Stimulated activated CD8-positive, alpha-beta memory T cell treated with anti-CD3 and anti-CD28 coated beads, Interleukin-15, amount 100 ng/mL, for 4 hours (primary cell): ENCODE measurements at places on chromosomes 5 and 9.

GRCh38 chr5:169048181-169049125 lies 252.5 kb downstream of the SLIT3 start:
- no peak for DNase-seq

GRCh38 chr5:514673-515072 lies 9.6 kb downstream of the SLC9A3 start:
- DNase-seq, result no peak

DNA sequence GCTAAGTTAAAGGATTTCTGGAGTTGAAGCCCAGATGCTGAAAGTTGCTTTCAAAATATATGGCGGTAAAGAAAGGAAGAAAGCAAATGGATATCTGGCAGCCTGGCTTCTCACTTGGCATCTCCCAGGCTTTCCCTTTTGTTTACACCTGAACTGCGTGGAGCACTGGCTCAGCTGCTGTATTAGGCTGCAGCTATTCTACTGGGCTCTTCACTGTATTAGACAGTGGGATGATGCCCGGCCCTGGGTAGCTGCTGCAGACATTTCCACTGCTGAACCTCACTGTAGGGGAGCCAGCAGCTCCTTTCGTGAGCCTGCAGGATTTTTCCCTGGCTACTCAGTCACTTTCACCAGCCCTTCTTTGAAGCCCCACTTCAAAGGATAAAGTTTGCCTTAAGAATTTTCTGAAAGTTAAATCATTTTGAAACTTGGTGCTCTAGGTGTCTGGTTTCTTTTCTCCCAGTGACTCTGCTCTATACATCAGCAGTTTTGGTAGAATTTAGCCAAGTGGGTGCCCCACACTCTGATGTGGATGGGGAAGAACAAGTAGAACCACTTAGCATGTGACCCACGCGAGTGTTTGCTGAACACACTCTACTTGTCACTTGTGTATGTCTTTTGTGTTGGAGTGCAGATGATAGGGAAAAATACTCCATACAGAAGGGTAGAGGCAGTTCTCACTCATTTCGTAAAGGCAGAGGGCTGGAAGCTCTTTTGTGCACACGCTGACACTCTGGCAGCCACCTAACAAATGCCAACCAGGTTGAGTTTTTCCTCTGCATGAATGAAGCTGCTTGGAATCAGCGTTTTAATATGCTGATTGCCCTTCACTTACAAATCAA lies 49.9 kb downstream of the C9orf152 start:
- DNase-seq, result no peak

DNA sequence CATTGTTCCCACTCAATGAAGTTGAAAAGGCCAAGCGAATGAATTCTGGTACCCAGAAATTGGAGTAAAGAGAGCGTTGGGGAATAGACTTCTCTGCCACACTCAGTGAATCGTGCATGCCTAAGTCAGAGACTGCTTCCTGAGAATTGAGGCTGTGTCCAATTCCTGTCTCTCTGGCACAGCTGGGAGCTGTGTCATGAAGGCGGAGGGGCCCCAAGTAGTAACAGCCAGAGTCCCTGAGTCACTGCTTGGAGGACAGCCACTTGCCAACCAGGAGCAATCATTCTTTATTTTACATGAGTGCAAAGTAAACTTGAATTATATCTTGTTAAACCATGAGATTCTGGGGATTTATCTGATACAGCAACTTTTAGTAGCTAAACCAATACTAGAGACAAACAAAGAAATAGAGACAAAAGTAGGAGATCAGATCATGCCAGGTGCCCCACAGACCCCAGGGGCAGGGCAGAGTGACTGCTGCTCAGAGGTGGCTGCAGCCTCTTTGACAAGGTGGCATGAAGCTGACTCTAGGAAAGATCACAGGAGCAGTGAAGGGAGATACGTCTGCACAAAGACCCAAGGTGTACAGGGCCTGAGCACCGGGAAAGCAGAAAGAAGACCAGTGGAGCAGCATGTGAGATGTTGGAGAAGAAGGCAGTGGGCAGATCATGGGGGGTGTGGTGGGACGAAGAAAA lies 246.0 kb downstream of the GADD45G start:
- DNase-seq, result no peak

DNA sequence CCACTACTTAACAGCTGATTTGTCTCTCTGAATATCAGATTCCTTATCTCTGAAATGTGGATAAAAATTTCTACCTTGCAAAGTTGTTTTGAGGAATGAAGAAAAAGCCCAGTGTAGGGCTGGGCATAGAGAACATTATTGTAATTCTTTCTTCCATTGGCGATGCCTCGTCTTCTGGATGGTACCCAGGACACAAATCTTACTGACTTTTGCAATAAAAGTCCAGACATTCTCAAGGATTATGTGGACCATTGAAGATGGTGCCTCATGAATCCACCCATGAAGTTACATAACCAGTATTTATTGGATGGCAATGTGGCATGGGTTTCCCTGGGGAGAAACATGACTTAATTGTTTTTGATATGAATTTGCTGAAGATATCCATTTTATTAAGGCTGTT lies 33.1 kb downstream of the NNT start:
- no peak for DNase-seq

GRCh38 chr5:137566780-137567179 lies 67.7 kb upstream of the SPOCK1 start:
- no peak for DNase-seq

DNA sequence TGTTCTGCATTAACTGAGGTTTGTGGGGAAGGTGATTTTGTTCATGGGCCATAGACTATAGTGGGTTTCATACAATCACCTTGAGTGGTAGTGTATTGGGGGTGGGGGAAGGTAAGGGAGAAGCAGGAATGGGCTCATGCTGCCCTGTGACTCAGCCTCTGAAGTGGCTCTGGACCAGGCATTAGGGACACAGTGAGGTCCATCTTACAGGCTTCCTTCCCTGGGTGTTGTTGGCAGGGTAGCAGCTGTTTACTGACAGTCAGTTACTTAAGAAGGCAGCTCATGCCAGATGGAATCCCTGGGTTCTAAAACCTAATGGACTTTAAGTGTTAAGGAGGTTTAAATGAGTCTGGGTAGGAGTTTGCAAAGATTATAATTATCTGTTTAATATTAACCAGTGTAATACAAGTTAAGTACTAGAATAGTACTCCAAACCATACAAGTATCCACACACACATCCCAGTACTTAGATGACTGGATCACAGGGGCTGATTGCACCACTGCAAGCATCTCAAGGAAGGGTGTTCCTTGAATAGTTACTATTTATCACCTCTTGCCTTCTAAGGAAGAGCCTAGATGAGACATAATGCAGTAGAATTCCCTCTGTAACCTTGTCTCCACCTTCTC lies 59.3 kb downstream of the CAST start:
- no peak for DNase-seq

DNA sequence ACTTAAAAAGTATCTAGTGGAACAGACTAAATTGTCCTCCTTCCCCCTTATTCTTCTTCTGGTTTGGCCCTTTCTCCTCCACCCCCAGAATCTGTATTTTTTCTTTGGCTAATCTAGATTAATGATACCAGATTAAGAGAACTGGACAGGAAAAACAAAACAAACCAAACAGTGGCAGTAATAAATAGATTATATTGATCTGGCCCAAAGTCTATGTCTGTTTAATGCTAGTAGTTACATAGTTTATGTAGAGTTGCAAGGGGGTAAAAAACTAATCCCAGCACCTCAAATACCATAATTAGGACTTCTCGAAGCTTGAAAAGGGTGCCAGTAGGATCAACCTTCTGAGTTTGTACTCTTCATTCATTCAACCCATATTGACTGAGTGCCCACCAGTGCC lies 104.5 kb downstream of the ARL15 start:
- DNase-seq, result no peak

DNA sequence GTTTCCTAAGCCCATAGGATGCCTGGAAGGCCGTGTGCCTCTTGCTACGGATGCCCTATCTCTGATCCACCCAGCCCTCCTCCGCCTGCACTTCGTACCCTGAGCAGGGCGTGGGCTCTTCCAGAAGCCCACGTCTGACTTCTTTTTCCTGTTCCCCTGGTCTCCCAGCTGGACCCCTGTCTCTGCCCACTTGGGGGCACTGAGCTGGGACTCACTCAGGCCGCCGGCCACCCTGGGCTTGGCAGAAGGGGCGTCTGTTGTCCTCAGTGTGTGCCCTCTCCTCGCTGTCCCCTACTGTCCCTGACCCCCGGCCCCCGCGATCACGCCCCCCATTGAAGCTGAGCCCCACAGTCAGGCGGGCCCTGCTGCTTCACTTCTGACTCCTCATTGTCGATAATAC lies 22.0 kb upstream of the RXRA start:
- DNase-seq, result no peak
